D721Med (cell line): ENCODE measurements at places on chromosomes 16 and 17.

DNA sequence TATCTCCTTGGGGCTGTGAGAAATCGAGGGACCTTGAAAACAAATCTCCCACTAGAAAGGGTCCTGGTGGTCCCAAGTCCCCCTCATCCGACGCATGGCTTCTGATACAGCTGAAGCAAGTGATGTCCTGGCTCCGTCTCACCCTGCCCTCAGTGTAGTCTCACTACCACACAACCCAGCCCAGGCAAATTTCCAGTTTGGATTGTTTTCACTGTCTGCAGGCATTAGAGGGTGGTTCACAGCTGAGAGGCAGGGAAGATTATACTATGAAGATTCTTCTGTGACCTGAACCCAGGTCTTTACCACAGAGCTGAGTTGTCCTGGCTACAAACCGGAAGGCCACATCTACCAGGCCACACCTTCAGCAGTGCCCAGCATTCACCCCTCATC is 17.7 kb downstream of the ZNHIT3 start:
- no peak for DNase-seq

GRCh38 chr16:77913738-77914253 is 108.6 kb upstream of the CLEC3A start:
- DNase-seq = no peak

DNA sequence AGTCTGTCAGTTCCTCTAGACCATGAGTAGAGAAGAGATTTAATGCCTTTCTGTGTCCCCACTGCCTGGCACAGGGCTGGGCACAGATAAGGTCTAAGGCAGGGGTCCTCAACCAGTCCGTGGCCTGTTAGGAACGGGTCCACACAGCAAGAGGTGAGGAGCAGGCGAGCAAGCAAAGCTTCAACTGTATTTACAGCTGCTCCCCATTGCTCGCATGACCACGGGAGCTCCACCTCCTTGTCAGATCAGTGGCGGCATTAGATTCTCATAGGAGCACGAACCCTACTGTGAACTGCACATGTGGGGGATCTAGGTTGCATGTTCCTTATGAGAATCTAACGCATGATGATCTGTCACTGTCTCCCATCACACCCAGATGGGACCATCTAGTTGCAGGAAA is 1.8 kb downstream of the B9D1 start:
- no peak for DNase-seq

DNA sequence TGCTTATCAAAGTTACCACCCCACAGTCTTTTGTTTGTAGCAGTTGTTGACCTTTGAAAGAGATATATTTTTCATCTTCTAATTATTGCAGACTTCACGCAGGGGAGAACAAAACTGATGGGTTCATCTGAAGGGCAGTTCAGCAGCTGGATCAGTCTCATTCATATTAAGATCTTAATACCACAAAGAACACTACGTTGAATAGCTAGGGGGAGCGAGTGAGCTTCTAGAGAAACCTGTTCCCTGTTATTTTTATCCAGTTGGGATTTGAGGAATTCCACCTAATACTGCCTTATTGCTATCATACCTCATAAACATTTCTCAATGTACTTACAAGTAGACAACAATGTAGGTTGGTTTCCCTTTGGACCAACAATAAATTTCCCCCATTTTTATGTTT is 306.1 kb upstream of the KIF2B start:
- no peak for DNase-seq

- DNase-seq = no peak
Measured at GRCh38 chr17:53191878-53192277, 630.8 kb upstream of the KIF2B start.

DNA sequence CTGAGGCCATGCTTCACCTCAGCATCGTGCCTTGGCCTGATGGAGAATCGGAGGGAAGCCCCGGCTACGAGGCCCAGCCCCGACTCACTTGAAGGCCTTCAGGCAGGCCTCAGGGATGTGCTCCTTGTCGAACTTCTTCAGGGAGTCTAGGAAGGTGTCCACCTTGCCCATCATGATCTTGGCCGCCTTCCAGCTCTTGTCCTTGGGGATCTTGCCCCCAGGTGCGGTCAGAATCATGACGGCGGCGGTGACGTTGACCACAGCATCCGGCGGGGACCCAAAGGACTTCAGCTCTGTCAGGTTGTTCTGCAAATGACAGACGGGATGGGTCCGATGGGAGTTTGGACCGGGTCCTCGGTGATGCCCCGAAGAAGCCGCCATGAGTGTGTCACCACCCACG is 81.2 kb downstream of the PGS1 start:
- no peak for DNase-seq

DNA sequence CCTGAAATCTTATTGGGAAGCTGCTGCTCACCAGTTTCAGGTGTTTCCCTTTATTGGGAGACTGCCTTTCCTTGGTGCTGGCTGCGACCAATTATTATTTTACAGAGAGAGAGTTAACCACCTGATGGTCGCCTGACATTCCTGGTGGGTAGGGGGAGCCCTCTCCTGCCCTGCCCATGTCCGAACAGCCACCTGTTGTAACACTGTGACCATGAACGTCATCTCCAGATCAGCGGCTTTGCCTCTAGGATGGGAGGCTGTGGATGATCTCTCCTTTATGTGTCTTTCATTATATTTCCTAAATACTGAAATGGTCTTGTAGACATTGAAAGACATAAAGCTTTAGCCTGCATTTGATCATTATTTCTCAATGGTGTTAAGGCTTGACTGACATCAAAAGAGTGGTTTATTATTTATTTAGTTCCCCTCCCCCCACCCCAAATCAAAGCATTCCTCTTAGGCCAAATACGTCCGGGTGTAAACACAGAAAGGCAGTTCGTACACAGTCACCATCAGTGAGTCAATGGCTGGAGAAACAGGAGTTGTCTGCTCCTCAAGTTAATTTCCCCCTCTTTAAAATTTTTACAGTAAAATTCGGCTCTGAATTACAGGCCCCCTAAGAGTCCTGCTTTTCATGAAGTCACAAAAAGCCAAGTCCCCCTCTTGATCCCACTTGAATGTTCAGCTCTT is 57.8 kb upstream of the CACNG5 start:
- DNase-seq = no peak
